ENCODE measurements at places on chromosomes 3 and 15. TPM values are rescaled to one million over a fixed set of nuclear protein-coding genes. Genes with fewer than 3 reads are reported as not detected.

GRCh38 chr3:170309046-170309445 lies 48.5 kb upstream of the SKIL start:
- no peak for DNase-seq

GRCh38 chr15:82890995-82891390 lies 61.5 kb downstream of the HOMER2 start:
- DNase-seq = no peak

DNA sequence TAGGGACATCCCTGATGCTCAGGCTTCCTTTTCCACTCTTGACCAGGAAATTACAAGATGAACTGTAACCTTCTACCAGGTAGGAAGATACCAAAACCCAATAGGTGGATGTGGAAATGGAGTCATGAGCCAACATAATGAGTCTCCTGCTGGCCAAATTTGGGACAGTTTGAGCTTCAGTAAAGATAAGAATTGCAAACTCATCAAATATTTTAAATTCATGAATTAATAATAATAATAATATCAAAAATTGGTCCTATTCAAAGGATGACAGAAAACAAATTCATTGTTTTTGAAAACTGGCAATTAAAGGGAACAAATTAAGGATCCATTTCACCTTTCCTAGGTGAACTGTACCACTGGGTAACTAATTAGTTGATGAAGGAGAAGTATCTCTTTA lies 309.7 kb downstream of the NEK10 start:
- DNase-seq = no peak

GRCh38 chr3:21237638-21238037 lies 513.4 kb downstream of the ZNF385D start:
- DNase-seq = no peak

DNA sequence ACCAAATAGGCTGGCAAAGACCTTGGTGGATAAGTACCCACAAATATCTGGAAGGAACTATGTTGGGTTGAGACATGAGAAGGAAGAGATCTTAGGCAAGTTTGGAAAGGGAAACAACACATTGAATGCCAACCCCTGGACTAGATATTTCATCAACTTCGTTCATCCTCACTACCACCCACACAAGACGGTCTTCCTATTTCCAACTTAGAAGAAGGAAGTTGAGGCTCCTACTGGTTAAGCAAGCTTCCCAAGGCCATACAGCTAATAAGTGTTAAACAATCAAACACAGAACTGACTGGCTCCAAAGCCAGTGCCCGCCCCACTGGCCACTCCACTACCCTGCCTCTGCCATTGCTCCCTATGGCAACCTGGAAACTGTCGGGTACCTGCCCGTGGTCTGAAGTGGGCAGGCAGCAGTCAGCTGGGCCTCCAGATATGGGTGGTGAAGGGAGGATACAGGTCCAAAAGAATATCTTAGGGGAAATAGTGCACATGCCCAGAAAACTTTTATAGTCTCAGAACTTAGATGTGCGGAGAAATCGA lies 94.9 kb downstream of the LIPC start:
- DNase-seq = no peak

DNA sequence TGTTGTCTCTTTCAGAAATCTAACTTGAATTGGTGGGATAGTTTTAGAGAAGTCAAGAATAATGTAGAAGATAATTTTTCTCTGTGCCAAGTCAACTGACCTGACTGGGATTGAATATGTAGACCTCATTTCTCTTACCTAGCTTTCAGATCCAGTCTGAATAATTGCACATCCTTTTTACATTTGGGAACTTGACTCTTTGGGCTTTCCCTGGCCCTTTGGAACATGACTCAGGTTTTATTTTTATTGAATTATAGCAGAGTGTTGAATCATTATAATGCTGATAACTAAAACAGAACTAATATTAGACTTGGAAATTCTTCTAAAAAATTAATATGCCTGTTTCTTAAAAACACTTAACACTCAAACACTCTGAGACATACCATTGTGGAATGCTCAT lies 76.5 kb downstream of the PFN2 start:
- DNase-seq = no peak

- no peak for DNase-seq
Observed at GRCh38 chr3:96192966-96193550, 621.3 kb upstream of the EPHA6 start.

- no peak for DNase-seq
Observed at GRCh38 chr15:76084256-76084655, 24.5 kb downstream of the TMEM266 start.

C3orf62 gene
- 3.9 TPM for total RNA-seq

DNA sequence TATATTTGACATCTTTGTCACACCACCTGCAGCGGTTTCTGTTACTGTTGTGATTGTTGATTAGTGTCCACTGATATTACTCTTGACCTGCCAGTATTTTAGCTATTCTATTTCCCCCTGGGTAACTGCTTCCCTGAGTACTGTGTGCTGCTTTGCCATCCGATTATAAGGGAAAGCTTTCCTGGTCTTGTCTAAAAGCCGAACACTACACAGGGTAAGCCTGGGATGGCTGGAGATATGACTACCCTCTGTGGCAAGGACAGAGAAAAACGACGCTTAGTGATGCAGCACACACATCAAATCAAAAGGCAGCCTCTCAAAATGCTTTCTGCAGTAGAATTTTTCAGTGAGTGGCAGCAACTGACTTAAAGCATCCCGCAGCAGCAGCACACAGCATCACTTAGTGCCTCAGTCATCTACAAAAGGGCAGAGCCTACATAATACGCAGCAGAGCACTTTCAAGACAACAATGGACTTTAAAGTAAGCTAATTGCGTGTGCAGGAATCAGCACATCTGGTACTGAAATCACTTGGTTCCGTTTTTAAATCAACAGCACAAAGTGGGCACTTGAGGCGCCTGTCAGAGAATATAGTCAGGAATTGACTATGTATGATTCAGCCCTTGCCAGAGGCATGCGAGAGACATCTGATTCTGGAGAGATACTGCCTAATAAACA lies 656.3 kb upstream of the TGFBR2 start:
- DNase-seq = no peak

DNA sequence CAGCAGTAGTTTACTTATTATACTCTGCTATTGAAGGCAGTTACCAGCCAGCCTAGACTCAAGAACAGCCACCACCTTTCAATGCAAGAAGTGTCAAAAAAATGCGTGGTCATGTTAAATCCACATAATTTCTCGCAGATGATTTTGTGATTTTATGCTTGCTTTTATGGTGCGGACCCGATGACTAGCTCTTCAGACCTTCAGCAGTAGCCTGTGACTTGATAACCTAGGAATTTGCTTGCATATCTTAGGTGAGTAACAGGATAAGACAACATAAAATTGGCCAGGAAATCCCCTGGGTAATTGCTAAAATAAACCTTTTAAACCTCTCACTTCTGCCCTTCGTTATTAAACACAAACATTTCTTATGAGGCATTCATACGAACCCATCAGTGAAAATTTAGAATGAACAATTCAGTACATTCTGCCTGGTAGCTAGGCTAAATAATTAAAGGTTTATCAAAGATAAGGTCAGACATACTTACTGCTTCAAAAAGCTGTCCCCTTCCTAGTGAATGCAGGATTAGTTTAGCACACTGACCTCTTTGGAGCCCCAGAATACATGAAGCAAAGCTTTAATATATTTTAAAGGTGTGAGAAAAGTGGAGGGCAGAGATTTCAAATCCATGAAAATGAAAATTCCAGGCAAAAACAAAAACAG lies 798.8 kb downstream of the OTOL1 start:
- DNase-seq = no peak

GRCh38 chr3:50237133-50237651 lies 1.2 kb downstream of the GNAI2 start:
- DNase-seq = no peak

Measured in occipital lobe (tissue), 3 donors.